ENCODE measurements at places on chromosomes 7 and 10.

DNA sequence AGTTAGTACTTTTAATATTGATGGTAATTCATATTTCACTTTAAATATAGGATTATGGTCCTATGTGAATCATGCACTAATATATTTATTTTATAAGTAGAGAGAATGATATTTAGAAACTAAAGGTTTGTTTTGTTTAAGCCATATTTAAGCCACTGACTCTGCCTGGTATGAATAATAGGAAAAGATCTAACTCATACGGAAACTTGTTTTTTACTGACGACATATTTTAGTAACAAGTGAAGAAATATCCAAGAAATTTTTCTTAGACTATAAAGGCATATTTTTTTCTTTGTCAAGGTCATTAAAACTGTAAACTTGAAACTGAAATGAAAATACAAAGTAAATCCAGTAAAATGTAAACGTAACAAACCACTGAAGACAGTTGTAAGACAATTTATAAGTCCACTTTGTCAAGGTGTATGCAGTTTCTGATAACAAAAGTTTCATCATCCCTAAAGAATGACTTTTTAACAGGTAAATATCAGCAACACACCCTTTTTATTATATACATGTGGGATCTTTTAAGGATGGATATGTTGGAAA, 147.1 kb downstream of the PHF14 start:
- DNase-seq, result no peak

GRCh38 chr7:45366475-45366874, 207.7 kb upstream of the ADCY1 start:
- no peak for DNase-seq

- DNase-seq, result no peak
Observed at GRCh38 chr7:3548815-3549214, 247.8 kb downstream of the SDK1 start.

DNA sequence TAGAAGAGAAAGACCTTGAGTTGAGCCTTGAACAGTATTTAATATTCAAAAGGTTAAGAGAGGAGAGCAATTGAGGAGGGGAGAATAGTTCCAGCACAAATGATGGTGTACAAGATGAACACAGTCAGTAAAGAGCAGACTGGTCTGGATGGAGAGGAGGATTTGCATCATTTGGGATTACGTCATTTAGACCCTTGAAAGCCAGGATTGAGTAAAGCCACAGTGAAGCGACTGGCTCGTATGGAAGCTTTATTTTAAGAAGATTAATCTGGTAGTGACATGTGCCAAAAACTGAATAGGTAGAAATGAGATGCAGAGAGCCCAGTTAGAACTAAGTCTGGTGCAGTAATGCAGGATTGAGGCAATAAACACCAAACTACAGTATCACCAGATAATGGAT, 52.6 kb downstream of the TRUB1 start:
- no peak for DNase-seq

GRCh38 chr7:14759785-14760184, 142.8 kb downstream of the DGKB start:
- DNase-seq, result no peak

DNA sequence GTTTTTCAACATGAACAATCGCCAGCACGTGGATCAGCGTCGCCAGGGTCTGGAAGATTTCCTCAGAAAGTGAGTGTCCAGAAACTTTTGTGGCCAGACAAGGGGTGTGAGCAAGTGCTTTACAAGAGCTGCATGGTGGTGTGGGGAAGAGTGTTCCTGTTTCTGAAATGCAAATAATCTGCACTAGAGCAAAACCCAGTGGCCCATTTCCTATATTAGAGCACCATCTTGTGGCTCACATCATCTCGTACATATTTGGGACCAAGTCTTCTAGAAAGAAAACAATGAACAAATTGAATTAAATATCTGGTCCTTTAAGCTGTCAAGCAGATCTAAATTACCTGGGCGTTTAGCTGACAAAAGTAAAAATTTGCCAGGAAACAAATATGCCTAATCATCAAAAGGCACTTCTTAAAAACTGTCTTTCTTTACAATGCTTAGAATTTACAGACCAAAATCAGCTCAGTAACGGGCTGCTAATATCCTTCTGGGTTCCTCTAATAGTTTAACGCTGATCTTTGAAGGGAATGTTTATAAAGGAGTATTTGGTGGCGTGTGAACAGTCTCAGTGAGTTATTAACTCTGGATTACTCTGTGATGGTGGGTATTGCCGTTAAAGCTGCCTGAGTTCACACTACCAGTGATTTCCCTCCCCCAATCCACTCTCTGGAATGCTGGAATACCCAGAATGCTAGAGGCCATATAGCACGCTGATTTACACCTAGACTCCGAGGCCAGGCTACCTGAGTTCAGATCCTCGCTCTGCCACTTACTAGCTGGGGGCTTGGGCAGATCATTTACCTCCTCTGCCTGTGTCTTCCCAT, 73.6 kb downstream of the SNX10 start:
- no peak for DNase-seq

DNA sequence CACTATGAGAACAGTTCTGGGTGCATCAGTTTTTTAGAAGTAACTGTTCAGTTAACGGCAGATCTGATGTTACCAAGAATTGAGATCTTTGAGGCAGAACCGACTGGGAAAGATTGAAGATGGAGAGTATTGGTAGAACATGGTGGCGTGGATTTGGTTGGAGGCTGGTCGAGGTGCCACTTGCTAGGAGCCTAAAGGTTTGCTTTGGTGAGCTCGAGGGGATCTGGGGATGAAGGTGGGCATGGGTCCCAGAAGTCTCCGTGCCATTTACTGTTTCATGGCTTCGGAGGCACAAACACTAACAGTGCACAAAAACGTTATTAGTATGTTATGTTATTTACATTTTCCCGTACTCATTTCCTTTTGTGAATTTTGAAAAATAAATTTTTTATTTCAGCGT, 81.4 kb downstream of the ADCY1 start:
- DNase-seq, result no peak

- DNase-seq, result no peak
Observed at GRCh38 chr7:77439572-77439971, 23.4 kb upstream of the GSAP start.

- no peak for DNase-seq
Observed at GRCh38 chr7:97317575-97317974, 200.1 kb downstream of the SDHAF3 start.

DNA sequence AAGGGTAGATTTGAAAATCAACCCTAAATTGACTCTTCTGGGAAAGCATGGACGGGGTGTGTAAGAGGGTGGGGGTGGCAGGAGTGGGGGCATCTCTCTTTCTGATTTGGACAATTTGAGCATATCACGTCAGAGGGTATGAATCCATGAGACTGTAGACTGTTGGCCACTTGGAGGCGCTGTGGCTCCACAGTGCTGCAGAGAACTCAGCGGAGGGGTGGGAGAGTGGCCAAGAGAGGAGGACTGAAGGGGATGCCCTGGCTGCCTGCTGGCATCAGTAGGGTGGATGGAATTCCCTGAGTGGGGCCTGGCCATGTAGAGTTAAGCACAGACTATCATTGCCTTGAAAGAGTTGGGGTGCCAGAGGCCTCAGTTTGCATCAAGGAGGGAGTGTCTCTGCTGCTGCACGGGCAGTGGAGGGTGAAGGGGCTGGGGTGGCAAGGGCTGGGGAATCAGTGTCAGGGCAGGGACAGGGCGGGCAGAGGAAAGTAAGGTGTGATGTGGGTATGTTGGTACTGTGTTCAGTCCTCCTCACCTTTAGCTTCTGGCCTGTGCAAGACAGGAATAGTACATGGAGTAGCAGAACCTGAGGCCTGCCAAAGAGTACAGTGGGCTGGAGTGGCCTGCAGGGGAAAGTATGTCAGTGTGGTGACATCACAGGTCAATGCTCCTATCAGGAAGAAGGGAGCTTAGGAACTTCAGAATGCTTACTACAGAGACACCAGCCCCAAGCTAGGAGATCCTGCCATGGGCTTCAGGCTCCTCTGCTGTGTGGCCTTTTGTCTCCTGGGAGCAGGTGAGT, 133.5 kb upstream of the PRSS58 start:
- DNase-seq, result no peak

GRCh38 chr7:8390262-8390626, 43.2 kb upstream of the NXPH1 start:
- no peak for DNase-seq

GRCh38 chr7:157676001-157676400, 339.2 kb downstream of the DNAJB6 start:
- no peak for DNase-seq

- DNase-seq, result no peak
Observed at GRCh38 chr7:159215076-159215475, 70.4 kb upstream of the VIPR2 start.

DNA sequence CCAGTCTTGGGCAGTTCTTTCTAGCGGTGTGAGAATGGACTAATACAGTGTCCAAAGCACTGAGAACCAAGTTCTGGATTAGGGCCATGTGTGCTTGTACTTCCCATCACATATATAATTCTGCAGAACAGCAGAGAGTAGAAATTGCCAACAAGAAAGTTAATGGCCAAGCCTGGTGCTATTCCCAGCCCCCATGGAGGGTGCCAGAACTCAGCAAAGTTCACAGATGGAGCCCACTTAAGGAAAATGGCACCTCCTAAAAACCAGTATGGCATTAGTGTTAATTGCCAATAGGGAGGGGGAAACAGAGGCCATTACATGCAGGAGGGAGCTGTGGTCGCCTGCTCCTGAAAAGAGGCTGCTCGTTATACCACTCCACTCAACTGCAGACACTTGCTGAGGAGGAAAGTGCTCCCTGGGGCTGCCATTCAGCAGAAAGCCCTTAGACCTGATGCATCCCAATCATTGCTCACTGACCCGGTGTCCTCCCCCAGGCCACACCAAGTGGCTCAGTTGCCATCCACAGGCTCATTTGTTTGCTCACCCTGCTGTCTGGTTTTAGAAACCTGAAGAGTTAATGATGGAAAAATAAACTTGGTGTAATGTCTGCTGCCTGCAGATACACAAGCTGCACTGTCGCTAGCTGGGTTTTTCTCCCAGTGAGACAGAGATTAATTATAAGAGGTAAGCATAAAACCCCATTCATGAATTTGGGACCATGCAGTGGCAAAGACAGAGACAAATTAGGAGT, 280.6 kb downstream of the GFRA1 start:
- DNase-seq, result no peak

GRCh38 chr7:91517201-91517785, 253.1 kb downstream of the FZD1 start:
- DNase-seq, result no peak

DNA sequence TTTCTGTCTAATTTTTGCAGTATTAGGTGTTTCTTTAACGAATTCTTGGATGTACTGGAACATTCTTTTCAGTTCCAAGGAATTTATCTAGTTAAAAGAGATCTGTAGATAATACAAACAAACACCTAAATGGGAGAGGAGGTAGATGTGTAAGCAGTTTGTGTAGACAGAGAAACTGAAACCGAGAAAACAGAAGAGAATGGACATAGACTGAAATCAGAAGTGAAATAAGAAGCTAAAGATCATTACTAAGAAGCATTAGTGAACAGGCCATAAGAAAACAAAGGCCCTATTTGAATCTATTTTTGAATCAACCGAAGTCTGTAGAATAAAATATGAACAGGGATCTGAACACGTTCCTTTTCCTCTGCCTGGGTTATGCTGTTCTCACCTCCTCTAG, 26.5 kb upstream of the TMEM229A start:
- DNase-seq, result no peak

All from stimulated activated CD8-positive, alpha-beta memory T cell treated with anti-CD3 and anti-CD28 coated beads, Interleukin-15, amount 100 ng/mL, for 48 hours (primary cell).